Stimulated activated effector memory CD8-positive, alpha-beta T cell treated with anti-CD3 and anti-CD28 coated beads, Interleukin-12 subunit alpha, Interleukin-12 subunit beta, amount 100 ng/mL, for 72 hours (primary cell): ENCODE measurements at places on chromosomes 16 and 17.

- DNase-seq, result no peak
These were observed 20.9 kb downstream of the RPTOR start for GRCh38 chr17:80565343-80566053.

GRCh38 chr17:33640629-33641028, 347.5 kb upstream of the ASIC2 start:
- DNase-seq, result no peak

- no peak for DNase-seq
These were observed 717.3 kb downstream of the KCNJ2 start for GRCh38 chr17:70886648-70887047.

- peak; percentile 28 for DNase-seq
These were observed 146.8 kb downstream of the CYLD start for GRCh38 chr16:50888486-50889261.

DNA sequence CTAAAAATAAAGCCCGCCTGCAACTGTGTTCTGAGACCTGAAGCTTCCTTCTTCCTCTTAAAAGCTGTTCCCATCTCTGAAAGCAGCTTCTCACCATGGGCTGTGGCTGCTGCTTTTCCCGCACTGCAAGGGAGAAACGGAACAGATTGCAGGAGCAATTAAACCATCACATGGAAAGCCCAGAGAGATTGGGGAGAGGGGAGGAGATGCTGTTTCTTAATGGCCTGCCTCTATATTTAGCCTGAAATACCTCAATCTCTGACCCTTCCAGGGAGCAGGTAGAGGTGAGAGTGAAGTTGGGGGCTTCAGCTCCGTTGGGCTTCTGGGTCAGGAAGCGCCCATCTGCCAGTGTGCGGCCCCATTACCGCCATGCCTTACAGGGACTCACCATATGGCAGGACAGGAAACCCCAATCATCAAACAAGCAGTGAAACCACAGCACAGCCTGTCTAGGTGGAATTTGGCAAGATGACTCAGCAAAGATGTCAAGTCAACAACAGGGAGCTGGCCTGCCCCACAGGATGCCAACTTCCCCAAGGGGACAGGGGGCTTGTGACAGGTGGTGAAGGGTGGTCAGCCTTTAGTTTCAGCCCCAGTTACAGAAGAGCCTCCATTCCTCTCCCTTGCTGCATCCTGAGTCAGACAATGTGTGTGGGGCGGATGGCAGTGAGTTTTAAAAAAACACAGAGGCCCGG, 286.6 kb upstream of the CCL2 start:
- peak; percentile 4 for DNase-seq

DNA sequence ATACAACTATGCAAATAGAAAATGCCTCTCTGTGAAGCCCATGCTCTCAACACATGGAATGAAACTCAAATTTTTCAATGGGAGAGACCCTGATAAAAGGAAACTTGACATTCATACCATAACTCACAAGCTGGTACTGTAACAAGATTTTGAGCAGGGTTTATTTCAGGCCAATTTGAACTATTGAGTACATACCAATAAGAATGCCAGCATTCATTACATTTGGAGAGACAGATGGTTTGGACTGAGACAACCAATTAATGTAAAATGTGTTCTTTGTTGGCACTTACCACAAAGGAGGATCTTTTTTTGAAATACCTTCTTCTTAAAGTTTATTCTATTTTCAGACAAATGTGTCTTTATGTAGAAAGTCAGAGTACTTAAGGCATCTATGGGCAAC, 1357.0 kb upstream of the GOT2 start:
- no peak for DNase-seq

DNA sequence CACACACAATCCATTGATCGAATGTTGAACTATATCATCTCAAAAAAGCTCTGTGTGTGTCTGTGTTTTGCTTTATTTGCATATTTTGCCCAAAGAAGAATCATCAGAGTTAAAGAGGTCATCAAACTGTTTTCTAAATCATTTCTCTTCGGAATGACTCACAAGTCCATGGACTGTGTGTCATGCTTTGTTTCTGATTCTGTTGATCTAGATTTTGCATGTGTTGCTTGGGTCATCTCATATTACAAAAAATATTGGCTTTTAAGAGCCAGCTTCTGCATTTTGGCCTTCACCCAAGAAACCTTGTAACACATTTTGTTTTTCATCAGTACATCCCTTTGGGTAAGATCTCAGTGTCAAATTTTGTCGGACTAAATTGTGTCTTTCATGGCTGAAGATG, 471.2 kb upstream of the HSBP1 start:
- DNase-seq, result no peak

DNA sequence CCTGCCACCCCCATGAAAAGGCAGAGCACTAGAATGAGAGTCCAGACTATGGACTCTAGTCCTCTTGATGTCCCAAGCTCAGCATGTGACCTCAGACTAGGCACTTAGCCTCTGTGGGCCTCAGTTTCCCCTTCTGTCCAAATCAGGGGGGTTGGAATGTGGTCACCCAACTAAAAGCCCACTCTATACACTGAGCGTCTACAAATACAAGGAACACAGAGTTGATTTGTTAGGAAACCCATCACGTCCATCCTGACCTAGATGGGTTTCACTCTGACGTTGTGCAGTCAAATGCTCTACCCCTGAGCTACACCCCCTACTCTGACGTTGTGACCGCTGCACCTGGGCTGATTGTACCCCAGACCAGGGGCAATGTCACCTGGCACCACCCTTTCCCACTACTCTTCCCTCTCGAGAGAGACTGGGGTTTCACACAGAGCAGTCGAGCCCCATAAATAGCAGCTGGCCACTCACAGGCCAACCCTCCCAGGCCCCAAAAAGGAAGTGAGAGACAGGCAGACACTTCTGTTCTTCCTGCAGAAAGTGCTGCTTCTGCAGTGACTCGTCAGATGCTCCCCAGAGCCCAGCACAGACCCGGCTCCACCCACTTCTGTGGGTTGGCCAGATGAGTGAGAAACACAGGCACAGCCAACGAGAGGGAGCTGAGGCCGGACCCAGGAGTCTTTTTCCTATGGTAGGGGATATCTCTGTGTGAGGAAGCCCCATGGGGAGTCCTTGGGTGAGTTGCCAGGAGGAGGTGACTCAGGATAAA, 16.1 kb upstream of the TNFRSF13B start:
- DNase-seq, result peak; percentile 87
